Activated T-helper 2 cell treated with anti-CD3 and anti-CD28 coated beads, Interferon-gamma antibody, Interleukin-2, Interleukin-4, amounts not matched to agents 10 μg/mL and 5 μg/mL and 100 μg/mL, durations not matched to agents 14 hours and 24 hours and 36 hours (primary cell): ENCODE measurements at places on chromosomes 6 and 20.

GRCh38 chr6:135346747-135347146, 150.8 kb downstream of the AHI1 start:
- DNase-seq, result no peak

- no peak for DNase-seq
Measured at GRCh38 chr20:14928083-14928482, 590.7 kb upstream of the FLRT3 start.

GRCh38 chr6:74057326-74057725, 361.3 kb downstream of the CD109 start:
- DNase-seq, result no peak

DNA sequence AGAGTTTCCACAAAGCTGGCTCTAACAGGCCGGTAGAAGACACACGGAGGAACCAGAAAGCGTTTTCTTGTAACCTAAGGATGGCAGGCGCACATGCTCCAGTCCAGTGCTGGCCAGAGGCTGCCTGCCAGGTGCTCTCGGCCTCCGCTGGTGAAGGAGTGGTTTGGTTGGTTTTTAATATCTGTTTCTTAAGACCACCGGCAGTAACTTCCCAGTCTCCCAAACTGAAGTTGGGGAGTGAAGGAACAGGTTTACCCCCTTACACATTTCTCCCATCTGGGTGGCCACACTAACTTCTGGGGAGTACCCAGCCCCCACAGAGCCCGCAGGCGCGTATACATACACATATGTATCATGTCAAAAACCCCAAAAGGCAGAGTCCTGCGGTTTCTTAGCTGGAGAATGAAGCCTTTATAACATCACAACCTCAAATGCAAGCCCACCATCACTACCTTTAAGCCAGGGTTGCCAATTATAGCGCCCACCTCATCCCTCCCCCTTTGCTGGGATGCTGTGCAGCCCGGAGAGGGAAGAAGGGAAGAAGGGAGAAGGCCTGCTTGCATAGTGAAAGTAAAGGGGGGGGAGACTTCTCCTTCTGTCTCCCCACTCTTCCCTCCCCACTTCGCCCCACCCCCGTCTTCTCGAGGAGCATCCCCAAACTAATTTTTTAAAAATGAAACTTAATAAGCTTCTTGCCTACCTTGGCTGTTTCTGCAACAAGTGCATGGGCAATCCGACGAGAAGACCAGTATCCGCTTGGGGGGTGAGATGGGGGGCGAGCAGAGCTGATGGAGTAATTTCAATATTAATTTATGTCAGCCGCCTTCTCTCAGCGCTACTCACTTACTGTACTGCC, 1.0 kb downstream of the TRERF1 start:
- no peak for DNase-seq

DNA sequence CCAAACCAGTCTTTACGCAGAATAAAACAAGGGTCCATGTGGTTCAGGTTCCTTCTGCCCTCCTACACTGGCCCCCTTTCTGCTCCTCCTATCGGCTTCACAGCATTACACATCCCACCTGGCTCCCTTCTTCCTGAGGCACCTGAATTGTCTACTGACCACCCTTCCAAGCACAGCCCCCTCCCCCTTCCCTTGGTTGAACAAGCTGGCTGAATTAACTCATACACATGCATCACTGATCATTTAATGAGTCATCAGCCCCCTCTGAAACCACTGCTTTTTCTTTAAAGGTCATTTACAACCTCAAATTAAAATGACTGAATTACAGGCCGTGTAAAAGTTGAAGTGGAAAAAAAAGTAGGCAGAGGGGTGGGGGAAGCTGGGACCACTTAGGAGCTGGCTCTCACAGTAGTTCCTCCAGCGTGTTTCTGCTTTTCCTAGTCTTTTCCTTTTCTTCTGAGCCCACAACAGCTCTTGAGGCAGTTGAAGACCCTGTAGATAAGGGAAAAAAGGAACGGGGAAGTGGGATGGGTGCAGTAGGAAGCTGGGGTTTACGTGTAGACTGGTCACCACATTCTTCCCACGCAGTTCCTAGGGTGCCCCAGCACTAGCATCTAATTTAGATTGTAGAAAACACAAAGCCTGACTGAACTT, 67.6 kb downstream of the FYN start:
- DNase-seq, result no peak

DNA sequence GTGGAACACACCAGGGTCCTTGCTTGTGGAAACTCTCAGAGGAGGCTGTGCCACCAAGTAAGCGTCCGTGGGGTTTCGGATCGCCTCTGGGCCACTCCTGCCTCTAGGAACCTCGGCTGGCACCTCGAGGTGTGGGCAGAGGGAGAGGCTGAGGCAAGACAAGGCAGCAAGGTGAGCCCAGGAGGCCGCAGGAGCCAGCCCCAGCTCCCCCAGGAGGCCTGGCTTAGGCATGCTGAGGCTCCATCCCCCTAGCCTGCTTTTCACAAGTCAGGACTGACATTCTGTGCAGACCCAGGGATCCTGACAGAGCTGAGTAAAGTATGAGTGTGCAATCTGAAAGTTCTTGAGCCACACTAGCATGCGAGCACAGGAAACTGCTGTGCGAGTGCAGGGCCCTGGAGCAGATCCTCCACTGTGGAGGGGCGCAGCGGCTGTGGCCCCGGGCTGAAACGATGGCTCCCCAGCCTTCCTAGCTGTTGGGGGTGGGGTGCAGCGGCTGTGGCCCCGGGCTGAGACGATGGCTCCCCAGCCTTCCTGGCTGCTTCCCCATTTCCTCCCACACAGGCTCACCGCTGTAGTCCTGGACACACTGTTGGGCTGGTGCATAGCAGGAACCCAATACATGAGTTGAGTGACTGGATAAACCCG, 75.2 kb upstream of the CD93 start:
- DNase-seq, result no peak

- DNase-seq, result no peak
Measured at GRCh38 chr20:50198180-50198666, 7.6 kb downstream of the CEBPB start.

DNA sequence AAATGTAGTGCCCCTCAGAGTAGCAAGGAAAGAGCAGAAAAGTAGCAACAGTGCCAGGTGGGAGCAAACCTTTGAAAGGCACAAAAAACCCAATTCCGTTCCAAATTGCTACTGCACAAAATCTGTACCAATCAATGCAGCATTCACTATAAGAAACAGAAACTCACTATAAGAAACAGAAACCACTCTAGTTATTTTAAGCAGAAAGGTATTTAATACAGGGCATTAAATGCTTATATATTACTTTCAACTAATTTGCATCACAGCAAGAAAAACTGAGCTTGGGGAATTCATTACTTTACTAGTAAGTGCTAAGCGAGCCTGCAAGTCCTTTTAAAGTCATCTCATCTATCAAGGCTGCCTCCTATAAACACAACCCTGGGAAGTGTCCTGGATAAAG, 116.5 kb upstream of the OLIG3 start:
- DNase-seq, result no peak

GRCh38 chr20:46621492-46621891, 29.8 kb downstream of the SLC13A3 start:
- DNase-seq, result no peak

DNA sequence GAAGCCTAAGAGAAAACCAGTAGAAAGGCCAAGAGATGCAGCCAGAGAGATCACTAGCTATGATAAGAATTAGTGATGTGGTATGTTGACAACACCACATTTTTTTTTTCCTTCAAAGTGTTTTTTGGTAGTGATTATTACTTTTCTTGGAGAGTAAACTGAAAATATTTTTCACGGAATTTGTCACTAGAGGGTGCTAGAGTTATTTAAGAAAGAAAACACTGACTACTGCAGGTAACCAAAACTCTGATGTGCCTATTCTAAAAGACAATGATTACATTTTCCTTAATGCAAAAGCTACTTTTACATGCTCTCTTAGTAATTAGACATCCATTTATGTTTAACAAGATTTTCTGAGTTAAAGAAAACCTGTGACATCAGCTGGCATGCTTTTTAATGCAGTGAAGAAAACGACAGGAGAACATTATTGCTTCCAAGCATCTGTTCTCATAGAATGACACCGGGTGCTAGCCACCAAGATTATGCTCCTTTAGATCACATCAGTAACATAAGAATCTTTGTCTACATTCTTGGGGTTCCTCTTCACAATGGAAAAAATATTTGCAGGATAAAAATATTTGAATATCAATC, 28.8 kb downstream of the RWDD2A start:
- DNase-seq, result no peak

DNA sequence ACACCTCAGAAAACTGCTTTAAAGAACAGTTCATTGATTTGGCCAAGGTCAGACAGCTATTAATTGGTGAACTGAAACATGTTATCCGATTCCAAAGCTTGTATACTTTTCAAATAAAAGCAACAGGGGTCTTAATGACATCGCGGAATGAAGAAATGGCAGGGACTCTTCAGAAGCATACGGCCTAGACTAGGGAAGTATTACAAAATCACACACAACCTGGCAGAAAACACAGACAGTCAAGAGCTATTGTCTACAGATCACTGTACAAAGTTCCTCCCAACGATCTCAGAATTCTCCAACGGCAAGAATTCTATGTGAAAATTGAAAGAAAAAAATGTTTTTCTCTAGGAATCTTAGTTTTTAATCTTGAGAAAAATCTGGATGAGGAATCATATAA, 105.5 kb downstream of the PTPRK start:
- no peak for DNase-seq

DNA sequence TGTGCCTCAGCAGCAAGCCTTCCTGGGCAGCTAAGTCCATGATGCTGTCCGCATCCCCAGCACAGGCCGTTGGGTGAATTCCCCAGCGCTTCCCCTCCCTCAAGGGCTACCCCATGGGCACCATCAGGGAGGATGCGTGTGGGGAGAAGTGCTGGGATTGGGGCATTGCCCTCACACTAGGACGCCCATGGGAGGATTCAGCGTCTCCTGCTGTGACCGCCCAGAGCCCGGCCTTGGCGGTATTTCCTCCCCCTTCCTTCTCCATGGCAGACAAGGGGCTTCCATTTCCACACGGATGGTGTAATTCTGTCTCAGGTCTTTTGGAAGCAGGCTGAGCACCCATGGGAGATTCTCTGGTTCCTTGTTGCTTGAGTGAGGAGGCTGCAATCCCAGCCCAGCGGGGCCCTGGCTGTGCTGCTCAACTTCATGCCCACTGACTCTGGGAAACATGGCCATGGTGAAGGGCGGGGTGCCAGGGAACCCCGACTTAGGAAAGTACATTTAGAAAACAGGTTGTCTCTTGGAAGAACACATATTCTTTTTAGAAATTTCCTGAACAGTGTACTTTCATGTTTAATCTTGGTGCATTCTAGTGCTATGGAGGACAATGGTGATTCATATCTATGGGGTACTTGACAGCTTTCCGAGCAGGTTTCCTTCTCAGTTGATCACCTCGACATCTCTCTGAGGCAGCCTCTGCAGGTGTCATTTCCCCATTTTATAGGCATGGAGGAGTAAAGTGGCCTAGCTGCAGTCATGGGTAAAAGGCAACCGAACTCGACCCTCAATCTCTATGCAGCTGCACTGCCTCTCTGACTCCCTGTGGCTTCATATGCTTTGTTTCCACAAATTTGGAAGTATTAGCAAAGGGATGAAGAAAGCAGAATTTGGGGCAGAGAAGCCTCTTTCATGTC, 178.2 kb upstream of the CST7 start:
- DNase-seq, result no peak

DNA sequence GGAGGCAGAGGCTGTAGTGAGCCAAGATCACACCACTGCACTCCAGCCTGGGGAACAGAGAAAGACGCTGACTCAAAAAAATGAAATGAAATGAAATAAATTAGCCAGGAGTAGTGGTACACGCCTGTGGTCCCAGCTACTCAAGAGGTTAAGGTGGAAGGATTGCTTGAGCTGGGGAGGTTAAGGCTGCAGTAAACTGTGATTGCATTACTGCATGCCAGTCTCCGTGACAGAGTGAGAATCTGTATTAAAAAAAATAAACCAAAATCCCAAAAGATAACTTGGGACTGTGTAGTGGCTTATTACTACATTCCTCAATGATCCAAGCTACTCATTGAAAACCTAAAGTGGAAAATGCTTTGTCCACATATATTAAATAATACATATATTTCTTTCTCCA, 87.0 kb downstream of the SGK1 start:
- DNase-seq, result no peak

DNA sequence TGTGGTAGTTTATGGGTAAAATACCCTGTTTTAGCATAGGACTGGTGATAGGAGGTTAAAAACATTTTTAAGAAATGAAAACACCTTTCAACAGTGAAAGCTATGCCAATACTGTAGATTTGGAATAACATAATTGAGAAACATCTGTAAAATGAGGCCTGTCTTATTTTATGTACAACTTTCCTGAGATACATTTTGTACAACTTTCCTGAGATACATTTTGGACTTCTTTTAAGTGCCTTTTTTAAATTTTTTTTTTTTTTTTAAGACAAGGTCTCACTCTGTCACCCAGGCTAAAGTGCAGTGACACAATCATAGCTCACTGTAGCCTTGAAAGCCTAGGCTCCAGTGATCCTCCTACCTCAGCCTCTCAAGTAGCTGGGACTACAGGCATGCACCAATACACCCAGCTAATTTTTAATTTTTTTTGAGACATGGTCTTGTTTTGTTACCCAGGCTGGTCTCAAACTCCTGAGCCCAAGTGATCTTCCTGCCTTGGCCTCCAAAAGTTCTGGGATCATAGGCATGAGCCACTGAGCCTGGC, 84.6 kb downstream of the MAN1A1 start:
- DNase-seq, result no peak

DNA sequence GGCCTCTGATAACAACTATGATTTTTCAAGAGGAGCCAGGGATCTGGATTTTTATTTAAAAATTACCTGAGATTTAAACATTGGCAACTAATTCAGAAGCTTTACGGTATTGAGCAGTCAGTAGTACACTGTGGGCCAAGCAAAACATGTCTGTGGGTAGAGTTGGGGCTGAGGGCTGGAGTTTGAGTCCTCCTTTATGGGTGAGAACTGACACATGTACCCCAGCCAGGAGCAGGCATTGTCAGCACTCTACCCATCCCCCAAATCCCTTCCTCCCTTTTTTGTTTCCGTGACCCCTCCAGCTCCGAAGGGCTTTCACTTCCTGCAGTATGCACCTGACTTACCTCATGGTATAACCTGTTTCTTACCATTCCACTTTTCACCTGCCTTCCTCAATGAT, 131.4 kb downstream of the SNX5 start:
- no peak for DNase-seq

DNA sequence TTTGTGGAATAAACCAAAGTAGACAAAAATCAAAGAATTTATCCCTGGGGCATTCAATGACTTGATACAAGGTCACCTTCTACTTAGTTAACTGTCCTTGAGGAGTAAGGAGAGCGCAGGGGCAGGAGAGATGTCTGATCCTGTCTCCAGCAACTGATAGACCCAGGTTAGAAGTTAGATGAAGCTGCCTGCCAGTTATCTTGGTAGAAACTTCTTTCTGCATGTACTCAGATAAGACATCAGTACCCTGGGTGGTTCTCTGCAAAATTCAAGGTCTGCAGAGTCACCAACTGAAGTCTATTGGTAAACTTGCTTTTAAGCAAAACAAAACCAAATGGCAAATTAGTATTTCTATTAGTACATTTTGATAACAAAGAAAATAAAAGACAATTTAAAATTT, 2.7 kb downstream of the SGK1 start:
- no peak for DNase-seq

- no peak for DNase-seq
Measured at GRCh38 chr20:53714524-53714923, 120.9 kb upstream of the ZNF217 start.

GRCh38 chr6:100881707-100882040, 545 bp upstream of the ASCC3 start:
- DNase-seq, result no peak

- DNase-seq, result no peak
Measured at GRCh38 chr6:21596949-21597682, 3.6 kb downstream of the SOX4 start.

GRCh38 chr6:24273096-24273870, 84.6 kb downstream of the DCDC2 start:
- DNase-seq, result no peak
